ENCODE measurements at places on chromosomes 7 and 10.

DNA sequence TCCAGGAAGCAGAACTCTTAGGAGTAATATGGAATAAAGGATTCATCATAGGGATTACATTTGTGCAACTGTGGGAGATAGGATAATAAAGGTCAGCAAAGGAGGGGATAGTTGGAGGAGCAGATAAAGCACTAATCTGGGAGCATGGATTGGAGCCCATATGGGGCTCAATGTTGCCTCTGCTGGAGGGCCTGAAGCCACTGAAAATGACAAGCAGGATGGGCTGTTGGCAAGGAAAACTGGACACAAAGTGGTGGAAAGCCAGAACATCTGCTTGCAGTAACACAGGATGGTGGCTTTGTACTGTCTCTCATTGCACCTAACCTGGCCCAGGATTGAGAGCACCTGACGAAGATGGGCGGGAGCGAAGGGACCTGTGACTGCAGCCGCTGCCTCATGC is 15.0 kb upstream of the COMMD3 start:
- no peak for DNase-seq

DNA sequence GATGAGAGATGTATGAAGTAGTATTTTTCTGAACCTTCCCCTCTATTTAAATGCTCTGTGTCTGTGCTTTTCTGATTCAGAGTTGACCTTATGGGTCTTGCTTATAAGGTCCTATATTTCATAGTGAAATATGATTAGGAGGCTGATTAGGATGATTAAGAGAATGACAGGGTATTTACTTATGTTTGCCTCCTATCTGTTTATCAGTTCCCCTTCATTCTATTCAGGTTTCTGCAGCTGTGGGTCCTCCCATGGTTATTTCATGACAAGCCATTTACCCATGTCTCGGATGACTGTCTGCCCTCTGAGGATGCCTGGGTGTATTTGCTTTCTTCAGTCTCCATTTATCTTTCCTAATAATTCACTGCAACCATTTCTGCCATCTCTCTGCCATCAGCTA is 16.9 kb downstream of the RPA3 start:
- no peak for DNase-seq

DNA sequence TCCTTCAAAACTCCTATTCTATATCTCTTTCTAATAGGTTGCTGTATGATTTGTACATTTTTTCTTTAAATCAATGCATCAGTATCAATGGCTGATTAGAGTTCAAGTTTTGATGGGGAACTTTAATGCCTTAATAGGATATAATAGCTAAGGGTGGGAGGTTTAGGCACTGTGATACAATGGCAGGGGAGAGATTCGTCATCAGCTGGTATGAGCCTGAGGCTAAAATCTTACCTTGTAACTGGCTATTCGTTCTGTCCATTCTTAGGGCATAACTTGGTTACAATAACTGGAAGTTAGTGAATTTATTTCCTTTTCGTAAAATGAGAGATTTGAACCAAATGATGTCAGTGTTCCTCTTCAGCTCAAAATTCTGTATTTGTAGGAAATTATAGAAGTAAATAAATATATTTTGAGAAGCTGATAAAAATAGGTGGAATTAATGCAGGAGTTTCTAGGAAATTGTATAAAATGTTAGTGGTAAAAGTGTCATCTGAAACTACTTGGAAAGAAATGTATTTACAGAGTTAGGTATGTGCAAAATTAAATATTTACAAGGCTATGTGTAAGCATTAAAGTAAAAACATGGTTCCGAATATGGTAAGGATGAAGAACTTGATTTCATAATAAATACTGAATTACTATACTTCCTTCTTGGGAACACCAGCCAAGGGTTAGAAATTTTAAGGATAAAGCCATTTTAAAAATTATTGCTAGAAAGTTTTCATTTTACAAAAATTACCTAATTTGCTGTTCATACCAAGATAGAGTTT is 27.5 kb upstream of the NAMPT start:
- no peak for DNase-seq

DNA sequence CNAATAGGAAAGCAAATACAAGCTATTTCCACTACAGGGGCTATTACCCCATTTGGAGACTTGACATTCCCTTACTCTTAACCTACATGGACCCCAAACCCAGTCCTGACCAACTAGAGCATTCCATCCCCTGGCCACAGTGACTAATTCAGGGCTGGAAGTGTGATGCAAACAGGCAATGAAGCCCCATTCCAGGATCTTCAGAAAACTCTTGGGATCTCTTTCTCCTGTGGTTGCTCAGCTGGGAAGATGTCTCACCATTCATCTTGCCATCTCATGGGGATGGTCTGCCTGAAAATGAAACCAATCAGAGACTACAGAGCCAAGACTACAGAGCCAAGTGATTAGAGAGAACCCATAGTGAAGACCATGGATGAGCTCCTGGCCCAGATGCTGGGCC is 206.2 kb downstream of the ZNF365 start:
- DNase-seq: no peak

- no peak for DNase-seq
Measured at GRCh38 chr10:101450277-101451080, 96.5 kb downstream of the BTRC start.

DNA sequence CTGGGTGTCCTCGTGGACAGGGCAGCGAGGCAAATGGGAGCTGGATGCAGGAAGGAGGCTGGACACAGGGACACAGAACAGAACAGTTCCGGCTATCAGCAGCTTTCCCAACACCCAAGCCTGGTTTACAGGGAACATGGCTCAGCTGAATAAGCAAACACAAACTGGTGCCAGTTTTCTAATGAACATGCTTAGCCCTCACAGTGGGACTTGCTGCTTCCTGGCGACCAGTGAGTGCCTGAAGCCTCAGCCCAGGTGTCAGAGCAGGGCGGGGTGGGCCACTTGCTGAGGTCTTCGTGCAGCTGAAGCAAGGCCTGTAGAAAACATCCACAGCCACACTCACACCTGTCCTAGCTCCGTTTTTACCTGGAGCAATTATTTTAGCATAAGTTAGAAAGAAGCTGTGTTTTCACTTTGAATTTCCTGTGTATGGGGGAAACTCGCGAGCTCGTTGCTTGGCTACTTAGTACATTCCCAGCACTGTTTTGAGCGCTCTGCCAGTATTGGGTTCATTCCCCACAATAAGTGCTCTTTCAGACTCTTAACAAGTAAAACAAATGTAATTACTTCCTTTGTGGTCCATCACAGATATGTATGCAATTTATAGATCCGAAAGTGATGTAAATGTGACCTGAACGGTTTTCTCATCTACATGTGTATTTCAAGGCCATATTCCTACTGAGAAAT is 261.2 kb upstream of the SHH start:
- no peak for DNase-seq

- DNase-seq: no peak
Measured at GRCh38 chr10:132328738-132329137, 3.3 kb upstream of the LRRC27 start.

DNA sequence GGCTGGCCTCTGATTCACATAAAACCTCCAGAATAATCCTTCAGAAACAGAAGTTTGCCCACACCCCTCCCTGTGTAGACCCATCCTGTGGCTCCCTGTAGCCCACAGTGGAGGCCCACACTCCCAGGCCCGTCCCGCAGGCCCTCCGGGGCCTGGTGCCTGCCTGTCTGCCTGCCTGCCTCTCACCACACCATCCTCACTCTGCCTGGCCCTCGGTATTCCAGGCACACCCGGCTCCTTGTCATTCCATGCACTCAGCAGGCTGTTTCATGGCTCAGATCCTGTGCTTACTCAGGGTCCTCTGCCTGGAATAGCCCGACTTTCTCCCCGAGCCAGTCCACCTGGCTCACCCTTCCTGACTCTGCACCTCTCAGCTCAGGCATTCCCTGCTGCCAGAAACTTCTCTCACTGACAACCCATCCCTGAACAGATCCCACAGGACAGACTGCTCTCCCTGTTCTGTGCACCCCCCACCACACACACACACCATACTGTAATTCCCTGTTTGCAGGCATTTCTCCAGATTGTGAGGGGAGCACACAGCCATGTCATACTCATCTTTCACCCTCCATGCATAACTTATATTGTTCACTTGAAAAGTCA is 498.0 kb upstream of the ZMIZ1 start:
- DNase-seq: no peak

DNA sequence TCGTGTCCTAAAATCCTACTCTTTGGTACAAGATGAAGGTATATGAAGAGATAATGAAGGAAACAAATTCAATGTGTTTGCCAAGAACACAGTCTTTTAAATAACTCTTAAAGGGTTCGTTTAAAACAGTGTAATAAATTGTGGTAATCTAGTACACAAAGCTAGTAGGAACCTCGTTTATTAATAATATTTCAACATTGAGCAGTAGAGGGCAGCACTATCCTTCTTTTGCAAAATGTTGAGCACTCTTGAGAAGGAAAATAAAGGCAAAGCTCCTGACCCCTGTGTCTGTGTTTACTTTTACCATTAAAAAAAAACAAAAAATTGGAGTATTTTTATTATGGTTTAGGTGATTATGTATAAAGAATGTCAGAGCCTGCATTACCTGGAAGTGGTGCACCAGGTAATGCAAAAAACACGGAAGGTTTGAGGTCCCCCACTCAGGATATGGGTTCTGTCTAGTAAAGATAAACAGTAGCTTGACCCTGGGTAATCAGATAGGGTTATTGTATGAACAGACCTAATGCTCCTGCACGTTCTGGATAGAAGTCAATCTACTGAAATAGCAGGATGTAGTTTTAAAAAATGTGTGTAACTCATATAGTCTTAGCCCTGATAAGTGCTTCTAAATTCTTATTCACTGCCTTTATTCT is 5.7 kb upstream of the GOT1 start:
- peak; percentile 56 for DNase-seq

Data from right renal pelvis (tissue), 4 donors.